ENCODE measurements at places on chromosomes 4 and X. TPM values are rescaled to one million over a fixed set of nuclear protein-coding genes. Genes with fewer than 3 reads are reported as not detected.

DNA sequence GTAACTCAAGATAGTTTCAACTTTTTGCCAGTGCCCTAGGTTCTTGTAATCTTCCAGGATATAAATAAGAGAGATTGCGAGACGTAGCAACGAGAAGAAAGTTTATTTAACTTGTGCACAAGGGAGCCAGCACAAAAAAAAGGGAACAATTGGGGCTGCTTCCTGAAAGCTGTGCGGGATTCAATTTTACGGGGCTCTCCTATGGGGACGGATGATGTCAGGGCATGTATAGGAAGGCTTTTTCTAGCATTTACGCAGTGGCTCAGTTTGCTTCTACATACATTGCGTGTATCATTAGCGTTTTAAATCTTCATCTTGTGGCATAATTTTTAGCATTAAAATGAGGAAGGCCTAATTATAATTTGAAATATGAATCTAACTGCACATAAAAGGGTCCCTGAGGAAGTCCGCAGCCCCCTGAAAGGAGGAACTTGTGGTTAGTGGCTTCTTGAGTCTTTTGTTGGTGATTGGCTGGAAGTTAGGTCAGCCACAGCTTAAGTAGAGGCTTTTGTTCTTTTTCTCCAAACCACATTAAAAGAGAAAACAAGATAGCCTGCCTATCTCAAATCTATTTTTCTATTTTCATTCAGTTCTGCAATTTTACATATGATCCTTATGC is 668.2 kb upstream of the NDST4 start:
- DNase-seq, result no peak

DNA sequence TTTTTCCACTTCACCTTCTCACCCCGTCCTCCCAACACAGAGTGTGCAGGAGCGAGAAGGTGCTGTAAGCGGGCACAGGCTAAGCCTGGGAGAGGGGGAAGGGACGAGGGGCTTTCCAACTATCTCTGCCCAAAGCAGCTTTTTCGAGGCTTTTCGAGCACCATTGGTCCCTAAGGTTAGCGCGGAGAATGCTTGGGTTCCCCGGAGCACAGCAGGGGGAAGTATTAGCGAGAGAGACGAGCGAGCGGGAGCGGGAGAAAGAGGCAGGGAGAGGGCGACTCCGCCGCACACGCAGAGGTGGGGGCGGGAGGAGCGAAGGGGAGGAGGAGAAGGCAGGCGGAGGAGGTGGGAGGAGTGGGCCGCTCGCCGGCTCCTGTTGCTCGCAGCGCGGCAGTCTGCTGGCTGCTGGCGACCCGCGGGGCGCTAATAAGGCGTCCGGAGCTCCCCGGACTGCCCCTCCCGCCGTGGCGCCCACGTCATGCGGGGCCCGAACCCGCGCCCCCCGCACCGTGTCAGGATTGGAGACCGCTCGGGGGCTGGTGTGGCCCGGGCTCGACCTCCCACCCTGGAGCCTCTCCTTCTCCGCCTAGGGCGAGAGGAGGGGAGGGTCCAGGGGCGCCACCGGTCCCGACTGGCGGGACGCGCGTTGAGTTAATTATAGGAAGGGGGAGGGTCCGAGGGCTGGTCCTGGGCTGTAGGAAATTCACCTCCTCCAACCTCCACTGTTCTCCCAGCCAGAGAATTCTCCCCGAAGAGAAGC is at the start of gene ADAMTS3:
Gene ADAMTS3, minus strand, starts transcription at position 263 of the 760 bp plus-strand sequence. CDS start 459 bp downstream, outside the sequence.
- DNase-seq, result peak; percentile 12

DNA sequence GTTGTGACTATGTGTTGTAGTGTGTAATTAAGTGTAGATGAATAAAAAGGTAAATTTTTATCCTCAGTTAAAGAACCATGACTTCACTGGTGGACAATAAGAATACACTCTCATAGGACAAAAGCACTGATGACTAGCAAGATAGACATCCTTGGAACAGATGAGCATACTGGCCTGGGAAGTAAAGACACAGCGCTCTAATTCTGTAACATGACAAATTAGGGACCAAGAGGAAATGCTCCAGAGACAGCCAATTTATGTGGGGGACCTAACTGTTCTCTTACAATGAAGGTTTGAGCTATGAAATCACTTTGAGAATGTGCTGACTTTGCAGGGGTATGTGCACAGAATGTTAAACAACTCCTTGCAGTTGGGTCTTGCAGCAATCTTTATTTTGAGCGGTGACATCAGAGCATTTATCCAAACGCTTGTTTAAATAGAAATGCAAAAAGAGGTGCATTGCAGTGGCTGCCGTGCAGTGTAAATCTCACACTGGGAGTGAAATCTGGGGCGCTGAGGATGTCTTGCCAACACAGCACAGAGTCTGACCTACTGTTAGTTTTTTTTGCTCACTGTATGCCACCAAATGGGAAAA is 109.3 kb downstream of the MAGEC2 start:
- DNase-seq, result no peak

DNA sequence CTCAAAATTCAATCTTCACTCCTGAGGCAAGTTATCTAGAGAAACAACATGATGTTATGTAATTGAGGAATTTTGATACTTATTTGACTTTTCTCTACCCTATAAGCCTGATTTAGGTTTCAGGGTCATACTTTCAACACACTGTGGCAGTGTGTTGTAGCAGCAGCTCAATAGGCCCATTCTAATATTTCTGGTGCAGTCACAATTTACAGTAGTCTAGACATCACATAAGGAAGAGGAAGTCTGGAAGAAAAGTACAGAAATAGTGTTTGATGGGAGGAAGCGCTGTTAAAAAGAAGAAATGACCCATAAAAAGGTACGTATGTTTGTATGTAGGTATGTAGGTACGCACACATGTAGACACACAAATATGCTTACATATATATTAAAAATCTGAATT is 194.3 kb downstream of the ARHGAP24 start:
- DNase-seq, result no peak

GRCh38 chrX:108584617-108585211 is 145.1 kb downstream of the COL4A5 start:
- no peak for DNase-seq

DNA sequence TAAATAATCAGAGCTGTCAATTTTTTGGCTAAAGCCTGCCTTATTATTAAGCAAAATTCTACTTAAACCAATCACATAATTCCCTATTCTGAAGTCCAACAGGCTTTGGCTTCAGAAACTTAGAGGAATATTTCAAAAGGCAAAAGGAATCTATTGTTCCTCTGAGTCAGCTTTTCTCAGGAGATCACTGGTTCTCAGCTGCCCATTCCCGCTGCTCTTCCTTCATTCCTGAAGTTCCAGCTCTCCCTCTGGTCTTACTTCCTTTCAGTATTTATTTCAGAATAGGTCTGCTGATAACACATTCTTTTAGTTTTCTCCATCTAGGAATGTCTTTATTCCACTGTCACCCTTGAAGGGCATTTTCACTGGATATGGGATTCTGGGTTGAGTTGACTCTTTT is 133.7 kb downstream of the SOWAHB start:
- DNase-seq, result no peak

DNA sequence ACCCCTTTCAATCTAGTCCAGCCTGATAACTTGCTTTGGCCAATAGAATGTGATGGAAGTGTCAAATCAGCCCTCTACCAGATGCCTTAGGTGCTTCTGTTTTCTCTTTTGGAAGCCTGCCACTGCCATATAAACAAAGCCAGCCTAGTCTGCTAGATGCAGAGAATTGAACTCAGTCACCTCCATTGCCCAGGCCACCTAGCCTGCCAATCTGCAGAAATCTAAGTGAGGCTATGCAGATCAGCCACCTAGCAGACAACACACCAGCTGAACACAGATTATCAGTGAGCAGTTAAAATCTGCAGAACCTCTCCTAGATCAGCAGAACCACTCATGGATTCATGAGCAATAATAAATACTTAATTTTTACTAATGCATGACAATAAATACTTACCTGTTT is 1108.2 kb downstream of the PCDH18 start:
- DNase-seq, result no peak

- no peak for DNase-seq
Observed at GRCh38 chr4:143076723-143077122, 108.0 kb upstream of the USP38 start.

GUCY2F gene
- total RNA-seq, result not detected

Measured in activated CD4-positive, alpha-beta memory T cell treated with anti-CD3 and anti-CD28 coated beads for 36 hours (primary cell).